ENCODE measurements at places on chromosomes 4 and X.

DNA sequence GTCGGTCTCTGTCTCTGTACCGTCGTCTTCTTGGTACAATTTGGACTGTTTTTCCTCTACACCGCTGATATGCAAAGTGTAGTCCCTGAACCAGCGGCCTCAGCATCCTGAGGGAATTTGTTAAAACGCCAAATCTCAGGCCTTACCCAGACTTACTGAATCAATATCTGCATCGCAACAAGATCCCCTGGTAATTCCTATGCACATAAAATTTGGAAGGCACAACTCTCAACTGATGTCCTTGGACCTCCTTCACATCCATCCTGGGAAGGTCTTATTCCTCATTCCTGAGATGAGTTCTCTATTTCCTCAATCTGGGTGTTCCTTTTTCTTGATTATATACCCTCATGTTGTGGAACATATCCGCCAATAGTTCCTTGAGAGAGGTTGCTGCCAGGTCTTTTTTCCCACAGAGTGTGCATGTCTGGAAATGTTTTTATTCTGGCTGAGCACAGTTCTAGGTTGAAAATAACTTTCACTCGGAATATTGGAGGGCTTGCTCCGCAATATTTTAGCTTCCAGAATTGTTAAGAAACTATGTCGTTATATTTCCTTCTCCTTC is 738 bp upstream of the HPF1 start:
- DNase-seq, result no peak

DNA sequence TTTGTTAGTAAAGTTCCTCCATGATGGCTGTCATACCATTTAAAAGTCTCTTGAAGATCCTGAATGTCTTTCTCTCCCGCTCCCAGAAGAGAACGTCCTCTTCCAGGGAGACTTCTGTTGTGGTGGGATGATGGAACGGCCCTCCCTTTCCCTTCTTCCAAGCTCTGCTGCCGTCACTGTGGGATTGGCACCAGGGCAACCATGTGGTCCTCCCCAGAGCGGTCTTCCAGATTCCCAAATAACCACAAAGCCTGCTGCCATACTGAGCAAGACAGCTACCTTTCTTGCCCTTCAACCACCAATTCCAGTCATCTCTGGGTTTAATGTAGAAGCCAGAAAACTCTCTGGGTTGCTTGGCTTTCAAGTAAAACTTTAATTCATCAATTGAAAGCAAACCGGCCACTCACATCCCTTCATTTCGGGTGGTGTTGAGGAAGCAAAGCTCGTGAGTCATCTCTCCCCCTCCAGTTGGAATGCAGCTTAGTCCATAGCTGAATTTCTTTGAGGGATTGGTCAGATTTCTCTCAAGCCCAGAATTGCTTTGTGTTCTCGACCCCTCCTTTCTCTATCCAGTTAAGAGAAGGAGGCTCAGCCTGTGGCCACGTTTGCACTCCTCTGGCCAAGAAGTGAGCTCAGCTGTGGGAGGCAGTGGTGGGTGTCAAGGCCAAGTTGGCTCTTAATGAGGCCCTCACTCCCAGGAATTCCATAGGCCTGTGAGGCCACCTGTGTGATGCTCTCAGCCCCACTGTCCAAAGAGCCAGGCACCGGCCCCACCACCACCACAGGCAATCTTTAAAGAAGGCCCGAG is 36.9 kb downstream of the FHDC1 start:
- peak; percentile 86 for DNase-seq

DNA sequence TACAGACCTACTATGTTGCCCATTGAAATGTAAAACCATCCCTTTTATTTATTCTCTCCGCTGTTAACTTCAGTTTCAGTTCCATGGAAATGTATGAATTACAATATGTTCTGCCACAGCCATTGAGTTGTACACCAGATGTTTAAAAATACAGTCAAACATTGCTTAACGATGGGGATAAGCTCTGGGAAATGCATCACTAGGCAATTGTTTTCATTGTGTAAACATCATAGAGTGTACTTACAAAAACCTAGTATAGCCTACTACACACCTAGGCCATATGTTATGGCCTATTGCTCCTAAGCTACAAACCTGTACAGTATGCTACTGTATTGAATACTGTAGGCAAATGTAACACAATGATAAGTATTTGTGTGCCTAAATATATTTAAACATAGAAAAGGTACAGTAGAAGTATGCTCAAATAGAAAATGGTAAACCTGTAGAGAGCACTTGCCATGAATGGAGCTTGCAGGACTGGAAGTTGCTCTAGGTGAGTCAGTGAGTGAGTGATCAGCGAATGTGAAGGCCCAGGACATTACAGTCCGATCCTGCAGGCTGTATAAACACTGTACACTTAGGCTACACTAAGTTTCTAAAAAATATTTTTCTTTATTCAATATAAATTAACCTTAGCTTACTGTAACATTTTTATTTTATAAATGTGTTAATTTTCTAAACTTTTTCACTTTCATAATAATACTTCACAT is 2.7 kb upstream of the PF4V1 start:
- DNase-seq, result no peak

- DNase-seq, result no peak
Measured at GRCh38 chr4:142284402-142285221, 561.5 kb downstream of the INPP4B start.

GRCh38 chrX:28609917-28610613 is 22.8 kb downstream of the IL1RAPL1 start:
- no peak for DNase-seq

- DNase-seq, result no peak
Measured at GRCh38 chr4:17491196-17491595, 20.7 kb downstream of the QDPR start.

GRCh38 chrX:121671649-121672048 is 624.2 kb downstream of the GLUD2 start:
- DNase-seq, result no peak

DNA sequence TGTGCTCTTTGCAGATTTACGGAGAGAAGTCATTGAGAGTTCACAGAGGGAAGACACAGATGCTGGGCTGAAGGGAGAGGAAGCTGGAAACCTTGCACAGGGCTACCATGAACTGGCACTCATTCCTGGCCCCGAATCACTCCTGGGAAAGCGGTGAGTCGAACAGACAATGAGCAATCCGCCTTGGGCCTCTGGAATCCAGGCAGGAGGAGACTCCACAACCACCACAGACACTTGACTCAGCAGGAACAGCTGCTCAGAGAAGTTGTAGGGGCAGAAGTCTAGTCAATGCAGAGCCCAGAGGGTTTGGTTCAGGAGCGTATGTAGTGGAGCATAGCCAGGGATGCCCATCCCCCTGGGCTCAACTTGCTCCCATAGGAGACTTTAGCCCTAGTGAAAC is 62.8 kb upstream of the GRIA3 start:
- peak; percentile 20 for DNase-seq

DNA sequence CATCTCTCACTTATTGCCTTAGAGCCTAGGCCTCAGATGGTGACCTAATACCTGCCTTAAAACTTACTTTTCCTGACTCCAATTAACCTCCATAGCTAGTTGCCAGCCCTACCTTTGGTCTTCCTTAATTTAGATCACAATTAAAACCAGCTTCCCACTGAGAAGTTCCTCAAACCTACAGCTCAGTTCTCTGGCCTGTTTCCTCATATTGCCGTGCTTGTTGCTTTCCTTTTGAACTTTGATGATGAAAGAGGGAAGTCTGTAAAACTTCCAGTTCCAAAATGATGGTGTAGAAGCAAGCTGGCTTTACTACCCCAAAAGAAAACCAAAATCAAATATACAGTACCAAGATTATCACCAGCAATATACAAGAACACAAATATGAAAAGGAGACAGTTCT is 28.9 kb upstream of the CAMK2D start:
- DNase-seq, result no peak

GRCh38 chrX:132094164-132094563 is 33.7 kb downstream of the FRMD7 start:
- DNase-seq, result peak; percentile 6

- DNase-seq, result peak; percentile 27
Measured at GRCh38 chrX:95058815-95059214, 1384.8 kb downstream of the FAM133A start.

DNA sequence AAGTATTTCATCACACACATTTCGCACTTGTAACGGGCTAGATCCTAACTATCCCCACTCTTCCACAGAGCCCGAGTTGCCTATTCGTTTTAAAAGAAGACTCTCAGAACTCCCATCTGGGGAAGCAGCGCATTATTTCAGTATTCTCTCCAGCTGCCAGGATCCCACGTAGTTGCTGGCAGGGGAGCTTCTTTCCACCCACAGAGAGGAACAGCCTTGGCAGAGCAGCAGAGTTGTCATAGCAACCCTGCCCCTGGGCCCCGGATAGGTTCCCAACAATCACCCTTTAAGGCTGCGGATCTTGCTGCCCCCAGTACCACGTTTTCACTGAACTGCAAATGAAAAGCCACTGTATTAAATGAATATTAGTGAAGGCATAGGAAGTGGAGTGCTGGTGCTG is 106.7 kb downstream of the GPM6A start:
- DNase-seq, result no peak

DNA sequence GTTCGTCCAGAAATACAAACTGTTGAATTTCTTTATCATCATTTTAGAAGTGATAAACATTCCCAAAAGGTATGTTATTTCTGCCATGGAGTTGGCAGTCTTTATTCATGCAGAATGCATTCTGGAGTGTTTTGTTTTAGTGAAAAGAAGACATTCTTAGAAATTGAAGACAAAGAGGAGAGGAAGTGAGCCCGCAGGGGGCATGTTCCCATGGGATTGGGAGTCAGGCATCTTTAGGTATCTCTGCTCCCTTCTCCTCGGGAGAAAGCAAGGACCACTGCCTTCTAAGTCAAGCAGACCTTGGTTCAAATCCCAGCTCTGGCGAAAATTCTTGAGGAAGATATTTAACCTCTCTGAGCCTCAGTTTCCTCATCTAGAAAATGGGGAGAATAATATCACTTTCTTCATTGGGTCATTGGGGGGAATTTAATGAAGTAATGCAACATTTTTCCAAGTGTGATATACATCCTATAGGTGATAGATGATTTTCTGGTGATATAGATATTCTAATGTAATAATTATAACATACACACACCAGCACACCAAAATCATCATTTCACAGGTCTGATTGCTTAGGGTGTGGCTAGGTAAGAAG is 26.5 kb upstream of the CHRNA9 start:
- DNase-seq, result no peak

- DNase-seq, result peak; percentile 30
Measured at GRCh38 chrX:15349046-15349445, 13.7 kb upstream of the PIGA start.

DNA sequence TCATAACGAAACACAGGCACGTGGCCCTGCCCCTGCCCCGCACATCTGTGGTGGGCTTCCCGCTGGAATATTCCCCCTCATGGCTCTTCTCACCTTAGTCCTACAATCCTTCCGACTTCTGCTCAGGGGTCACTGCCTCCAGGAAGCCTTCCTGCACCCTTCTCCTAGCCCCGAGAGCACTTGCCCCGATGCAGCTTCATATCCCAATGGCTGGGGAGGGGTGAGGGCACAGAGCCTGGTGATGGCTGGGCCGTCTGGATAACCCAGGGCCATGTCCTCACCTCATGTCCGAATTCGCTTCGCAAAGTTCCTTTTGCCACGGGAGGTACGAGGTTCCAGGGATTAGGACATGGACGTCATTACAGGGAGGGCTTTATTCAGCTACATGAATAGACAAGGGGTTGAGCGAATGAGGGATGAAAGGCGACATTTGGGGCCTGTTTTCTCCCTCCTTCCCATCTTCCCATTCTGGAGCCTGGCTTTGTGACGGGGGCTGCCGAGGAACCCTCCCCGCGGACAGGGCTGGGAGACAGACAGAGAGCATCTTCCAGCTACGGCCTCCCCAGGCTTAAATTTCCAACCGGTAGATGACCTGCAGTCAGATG is 35.5 kb upstream of the HMX1 start:
- no peak for DNase-seq

- no peak for DNase-seq
Measured at GRCh38 chr4:155592938-155593297, 73.7 kb upstream of the GUCY1A1 start.

DNA sequence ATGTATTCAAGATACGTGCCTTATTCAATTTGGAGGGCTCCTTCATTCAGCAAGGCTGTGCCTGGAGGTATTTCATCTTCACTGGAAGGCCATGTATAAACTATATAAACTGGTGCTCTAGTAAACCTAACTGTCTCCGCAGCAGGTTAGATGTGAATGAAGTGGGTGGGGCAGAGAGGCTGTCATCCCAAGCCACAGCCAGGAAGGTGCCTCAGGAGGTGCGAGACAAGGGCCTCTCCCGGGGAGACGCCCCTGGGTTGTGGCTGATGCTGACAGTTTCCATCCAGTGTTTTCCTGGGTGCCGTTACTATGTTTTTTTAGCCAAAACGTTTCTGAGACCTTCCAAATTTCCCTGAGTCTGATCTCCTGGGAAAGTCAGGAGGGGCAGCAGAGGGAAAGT is 221.5 kb upstream of the RPL34 start:
- no peak for DNase-seq

GRCh38 chr4:13860126-13860525 is 232.6 kb upstream of the BOD1L1 start:
- DNase-seq, result no peak

GRCh38 chrX:42127563-42127962 is 204.2 kb upstream of the CASK start:
- DNase-seq, result no peak

DNA sequence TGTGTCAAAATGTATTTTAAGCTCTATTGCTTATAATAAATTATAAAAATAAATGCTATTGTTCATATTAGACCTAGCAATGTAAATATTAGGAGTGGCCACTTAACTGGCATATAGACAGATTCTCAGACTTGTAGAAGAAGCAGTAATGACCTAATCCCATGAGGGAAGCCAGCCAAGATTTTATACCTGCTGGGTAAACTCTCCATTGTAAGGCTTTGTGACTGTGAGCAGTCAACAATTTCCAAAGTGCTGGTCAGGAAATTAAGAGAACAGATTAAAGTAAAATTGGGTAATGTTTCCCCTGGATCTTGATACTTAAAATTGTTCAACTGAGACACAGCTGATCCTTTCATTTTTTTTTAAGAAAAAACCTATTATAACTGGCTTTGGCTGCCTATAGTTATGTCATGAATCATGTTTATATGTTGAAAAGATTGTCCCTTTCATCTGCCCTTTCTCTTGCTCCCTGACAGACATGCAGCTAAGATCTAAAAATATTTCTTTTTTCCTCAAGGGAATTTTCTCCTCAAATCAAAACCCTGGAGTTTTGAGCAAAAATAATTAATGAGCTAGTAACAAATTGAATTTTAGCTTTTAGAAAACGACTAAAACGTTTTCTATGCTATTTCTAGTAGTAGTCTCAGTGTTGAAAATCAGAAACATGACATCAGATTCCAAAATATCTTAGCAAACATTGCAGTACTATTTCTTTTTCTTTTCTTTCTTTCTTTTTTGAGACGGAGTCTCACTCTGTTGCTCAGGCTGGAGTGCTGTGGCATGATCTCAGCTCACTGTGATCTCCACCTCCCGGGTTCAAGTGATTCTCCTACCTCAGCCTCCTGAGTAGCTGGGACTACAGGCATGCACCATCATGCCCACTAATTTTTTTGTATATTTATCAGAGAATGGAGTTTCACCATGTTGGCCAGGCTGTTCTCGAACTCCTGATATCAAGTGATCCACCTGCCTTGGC is 77.9 kb downstream of the ADGRL3 start:
- no peak for DNase-seq
